ENCODE measurements at places on chromosomes 1 and 21.

- no peak for DNase-seq
Observed at GRCh38 chr21:45148316-45148990, 74.1 kb downstream of the ADARB1 start.

DNA sequence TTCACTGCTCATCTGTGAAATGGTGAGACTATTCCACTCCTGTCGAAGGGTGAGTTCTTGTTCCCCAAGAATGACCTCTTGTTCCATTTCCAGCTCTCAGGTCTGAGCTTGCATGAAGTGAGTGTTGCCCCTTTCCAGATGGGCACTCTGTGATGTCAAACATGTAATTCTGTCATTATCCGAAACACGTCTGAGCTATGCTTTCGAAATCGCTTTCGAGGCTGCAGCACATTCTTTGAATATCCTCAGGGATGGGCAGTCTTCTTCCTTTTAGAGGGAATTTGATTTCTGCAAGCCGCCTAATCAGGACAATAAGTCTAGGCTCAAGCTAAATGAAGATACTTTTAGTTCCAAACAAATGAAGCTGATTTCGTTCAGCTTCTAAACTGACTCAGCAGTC, 15.1 kb downstream of the NFASC start:
- no peak for DNase-seq

- DNase-seq, result no peak
Observed at GRCh38 chr1:92756537-92756936, 28.4 kb downstream of the EVI5 start.

- peak; percentile 80 for DNase-seq
Observed at GRCh38 chr1:23916209-23917131, 3.3 kb upstream of the CNR2 start.

GRCh38 chr1:155326631-155327037, 5.9 kb downstream of the RUSC1 start:
- DNase-seq, result no peak

- DNase-seq, result no peak
Observed at GRCh38 chr1:56447823-56448222, 131.5 kb downstream of the PLPP3 start.

- no peak for DNase-seq
Observed at GRCh38 chr1:214111796-214112195, 124.0 kb downstream of the PROX1 start.

DNA sequence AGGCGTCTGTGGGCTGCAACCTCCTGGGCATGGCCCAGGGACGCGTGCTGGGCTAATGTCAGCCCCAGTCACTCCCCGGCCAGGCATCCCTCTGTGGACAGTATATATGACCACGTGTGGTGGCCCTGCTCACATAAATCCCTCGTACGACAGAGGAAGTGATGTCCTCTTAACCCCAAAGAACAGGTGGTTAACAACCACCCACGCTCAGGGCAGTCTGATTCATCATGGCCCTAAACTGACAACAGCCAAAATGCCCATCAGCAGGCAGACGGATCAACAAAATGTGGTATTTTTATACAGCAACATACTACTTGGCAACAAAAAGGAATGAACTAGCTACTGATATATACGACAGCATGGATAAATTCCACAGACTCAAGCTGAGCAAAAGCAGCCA, 51.0 kb downstream of the ECE1 start:
- no peak for DNase-seq

- no peak for DNase-seq
Observed at GRCh38 chr1:9453779-9454418, 85.4 kb upstream of the SLC25A33 start.

GRCh38 chr1:205247130-205247921, 19.6 kb downstream of the TMCC2 start:
- DNase-seq, result peak; percentile 56

Data from NCI-H1092 treated with DMSO at 0.1 percent for 48 hours (cell line).